IMR-90 (cell line): ENCODE measurements at places on chromosomes 2 and 18.

DNA sequence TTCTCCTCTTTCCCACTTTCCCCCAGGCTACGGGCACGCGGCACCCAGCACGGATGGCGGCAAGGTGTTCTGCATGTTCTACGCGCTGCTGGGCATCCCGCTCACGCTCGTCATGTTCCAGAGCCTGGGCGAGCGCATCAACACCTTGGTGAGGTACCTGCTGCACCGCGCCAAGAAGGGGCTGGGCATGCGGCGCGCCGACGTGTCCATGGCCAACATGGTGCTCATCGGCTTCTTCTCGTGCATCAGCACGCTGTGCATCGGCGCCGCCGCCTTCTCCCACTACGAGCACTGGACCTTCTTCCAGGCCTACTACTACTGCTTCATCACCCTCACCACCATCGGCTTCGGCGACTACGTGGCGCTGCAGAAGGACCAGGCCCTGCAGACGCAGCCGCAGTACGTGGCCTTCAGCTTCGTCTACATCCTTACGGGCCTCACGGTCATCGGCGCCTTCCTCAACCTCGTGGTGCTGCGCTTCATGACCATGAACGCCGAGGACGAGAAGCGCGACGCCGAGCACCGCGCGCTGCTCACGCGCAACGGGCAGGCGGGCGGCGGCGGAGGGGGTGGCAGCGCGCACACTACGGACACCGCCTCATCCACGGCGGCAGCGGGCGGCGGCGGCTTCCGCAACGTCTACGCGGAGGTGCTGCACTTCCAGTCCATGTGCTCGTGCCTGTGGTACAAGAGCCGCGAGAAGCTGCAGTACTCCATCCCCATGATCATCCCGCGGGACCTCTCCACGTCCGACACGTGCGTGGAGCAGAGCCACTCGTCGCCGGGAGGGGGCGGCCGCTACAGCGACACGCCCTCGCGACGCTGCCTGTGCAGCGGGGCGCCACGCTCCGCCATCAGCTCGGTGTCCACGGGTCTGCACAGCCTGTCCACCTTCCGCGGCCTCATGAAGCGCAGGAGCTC, 35.4 kb downstream of the KCNK3 start:
- no peaks in the 10 kb centered on the region for H3K36me3 ChIP-seq
- H3K27ac ChIP-seq: no peak overlapping the region
- H3K4me1 ChIP-seq: peaks cover 10% of the 10 kb centered on the region
- DNase-seq: no peak
- no peak overlapping the region for H3K4me3 ChIP-seq

DNA sequence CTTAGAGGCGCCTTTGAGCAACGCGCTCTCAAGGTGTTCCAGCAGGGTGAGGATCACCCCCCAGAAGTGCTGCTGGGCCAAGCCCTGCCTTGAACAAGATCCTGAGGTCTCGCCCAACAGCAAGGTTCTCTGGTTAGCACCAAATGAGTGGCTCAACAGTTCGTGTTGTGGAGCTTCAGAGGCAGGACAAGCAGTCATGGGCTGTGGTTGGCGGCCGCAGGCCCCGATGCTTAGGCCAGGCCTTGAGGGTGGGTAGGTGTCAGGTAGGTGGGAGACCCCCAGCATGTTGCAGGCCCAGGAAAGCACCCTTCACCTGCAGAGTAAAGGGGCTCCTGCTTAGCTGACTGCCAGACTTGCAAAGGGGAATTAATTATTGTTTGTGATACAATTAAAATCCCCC, 70.2 kb upstream of the FOSL2 start:
- no peaks in the 10 kb centered on the region for H3K27me3 ChIP-seq
- peaks cover 22% of the 10 kb centered on the region for H3K4me1 ChIP-seq
- no peak overlapping the region for H3K4me3 ChIP-seq
- no peak for DNase-seq
- H3K36me3 ChIP-seq: no peaks in the 10 kb centered on the region

DNA sequence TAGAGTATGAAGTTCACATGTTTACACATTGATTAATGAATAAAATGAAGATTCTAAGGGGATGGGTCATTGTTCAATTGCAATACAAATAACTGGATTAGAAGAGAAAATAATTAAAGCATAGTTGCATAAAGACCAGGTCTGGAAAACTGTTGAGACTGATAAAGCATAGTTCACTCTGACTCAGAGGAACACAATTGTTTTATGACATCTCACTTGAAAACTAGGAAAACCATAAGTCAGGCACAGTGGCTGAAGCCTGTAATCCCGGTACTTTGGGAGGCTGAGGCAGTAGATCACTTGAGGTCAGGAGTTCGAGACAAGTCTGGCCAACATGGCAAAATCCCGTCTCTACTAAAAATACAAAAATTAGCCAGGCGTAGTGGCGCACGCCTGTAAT, 46.7 kb downstream of the PLA2R1 start:
- H3K27ac ChIP-seq: no peak overlapping the region
- no peak for DNase-seq

GRCh38 chr2:97774425-97774824, 61.0 kb downstream of the ZAP70 start:
- H3K4me3 ChIP-seq: no peak overlapping the region
- H3K27ac ChIP-seq: no peak overlapping the region
- no peaks in the 10 kb centered on the region for H3K27me3 ChIP-seq
- no peaks in the 10 kb centered on the region for H3K4me1 ChIP-seq

- H3K4me3 ChIP-seq: peak overlapping the region; percentile 79
- H3K27ac ChIP-seq: peak overlapping the region; percentile 70
- peaks cover 5% of the 10 kb centered on the region for H3K36me3 ChIP-seq
These were observed 694 bp downstream of the CFAP36 start for GRCh38 chr2:55519938-55520885.

DNA sequence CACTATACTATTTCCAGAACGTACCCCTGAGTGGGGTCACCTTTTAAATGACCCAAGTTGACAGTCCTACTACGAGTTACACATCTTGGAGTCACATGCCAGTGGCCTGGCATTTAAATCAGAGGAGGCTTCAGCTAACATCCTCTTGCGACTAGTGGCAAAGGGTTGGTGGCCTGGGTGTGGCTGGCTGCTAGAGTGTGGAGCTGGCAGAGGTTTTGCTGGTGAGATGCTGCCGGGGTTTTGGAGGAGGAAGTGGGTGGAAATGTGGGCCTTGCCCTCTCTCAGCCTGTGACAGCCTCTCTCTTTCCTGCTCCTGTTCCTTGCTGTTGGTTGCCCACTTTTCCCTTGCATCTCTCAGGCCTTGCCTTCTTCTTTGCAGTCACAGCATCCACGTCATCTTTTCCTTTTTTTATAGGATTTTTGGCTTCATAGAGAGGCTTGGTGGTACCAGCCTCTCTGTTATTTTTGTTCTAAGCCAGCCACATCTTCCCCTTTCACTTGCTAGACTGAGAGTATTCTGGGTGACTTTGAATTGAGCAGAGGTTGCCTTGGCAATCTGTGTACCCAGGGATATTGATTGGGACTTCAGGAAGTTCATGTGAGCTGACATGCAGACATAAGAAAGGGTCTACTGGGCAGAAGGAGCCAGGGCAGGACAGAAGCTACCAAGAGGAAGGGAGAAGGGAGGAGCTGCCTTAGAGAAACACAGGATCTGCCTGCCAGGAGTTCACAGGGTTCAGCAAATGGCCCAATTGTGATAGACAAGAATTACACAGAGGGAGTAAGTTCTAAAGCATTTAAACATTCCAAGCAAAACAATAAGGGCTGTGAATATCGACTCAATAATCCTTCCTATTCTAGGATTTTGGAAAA, 55.4 kb downstream of the CDC42EP3 start:
- no peaks in the 10 kb centered on the region for H3K27me3 ChIP-seq
- no peak for DNase-seq
- no peak overlapping the region for H3K4me3 ChIP-seq

DNA sequence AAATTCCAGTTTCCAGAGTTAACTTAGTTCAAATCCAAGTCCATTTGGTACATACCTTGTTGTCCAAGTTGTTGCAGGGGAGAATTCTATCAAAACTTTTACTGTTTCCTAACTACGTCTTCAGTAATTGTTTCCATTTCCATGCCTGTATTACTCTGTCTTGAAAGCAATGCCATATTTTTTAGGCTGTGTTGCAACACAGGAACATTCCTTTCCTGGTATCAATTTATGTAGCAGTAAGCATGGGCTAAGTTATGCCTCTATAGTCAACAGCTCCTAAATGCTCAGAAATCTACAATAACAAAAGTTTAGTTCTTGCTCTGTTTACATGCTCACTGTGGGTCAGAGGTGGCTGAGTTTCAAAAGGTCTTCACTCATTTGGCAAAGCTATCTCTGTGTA, 1943.8 kb upstream of the PIK3C3 start:
- no peaks in the 10 kb centered on the region for H3K4me1 ChIP-seq
- H3K4me3 ChIP-seq: no peak overlapping the region
- H3K36me3 ChIP-seq: no peaks in the 10 kb centered on the region
- no peak for DNase-seq

- no peaks in the 10 kb centered on the region for H3K4me1 ChIP-seq
- H3K27me3 ChIP-seq: no peaks in the 10 kb centered on the region
- peak; percentile 39 for DNase-seq
- H3K4me3 ChIP-seq: no peak overlapping the region
- peaks cover 11% of the 10 kb centered on the region for H3K36me3 ChIP-seq
- peak overlapping the region; percentile 57; the same call in 1 of the 2 replicates for H3K27ac ChIP-seq
These were observed 40.2 kb upstream of the WDSUB1 start for GRCh38 chr2:159326569-159327255.

- H3K27me3 ChIP-seq: peaks cover 4% of the 10 kb centered on the region; the same call in 1 of the 2 replicates
- H3K4me3 ChIP-seq: no peak overlapping the region
- peaks cover 16% of the 10 kb centered on the region for H3K4me1 ChIP-seq
These were observed 18.0 kb upstream of the RHOB start for GRCh38 chr2:20428717-20429490.

- no peak overlapping the region for H3K4me3 ChIP-seq
- no peaks in the 10 kb centered on the region for H3K4me1 ChIP-seq
- H3K36me3 ChIP-seq: no peaks in the 10 kb centered on the region
- DNase-seq: no peak
- H3K27me3 ChIP-seq: no peaks in the 10 kb centered on the region
These were observed 1768.2 kb downstream of the SUCLG1 start for GRCh38 chr2:82690757-82691411.

DNA sequence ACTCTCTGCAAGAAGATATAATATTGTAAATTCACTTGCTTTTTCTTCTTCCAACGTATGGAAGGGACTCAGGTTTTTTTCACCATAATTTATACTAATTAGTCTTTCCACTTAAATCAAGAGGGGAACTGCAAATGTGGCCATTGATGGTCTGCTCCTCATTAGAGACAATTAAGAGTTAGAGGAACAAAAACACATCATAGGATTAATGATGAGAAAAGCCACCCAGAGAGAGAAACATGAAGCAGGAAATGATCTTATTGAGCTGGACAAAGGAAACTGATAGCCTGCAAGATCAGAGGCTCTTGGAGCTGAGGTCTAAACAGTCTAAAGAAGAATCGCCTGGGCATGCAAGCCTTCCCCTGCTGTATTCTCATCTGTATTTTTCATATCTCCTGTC, 151.2 kb upstream of the NRP2 start:
- H3K27ac ChIP-seq: no peak overlapping the region
- no peak for DNase-seq
- H3K4me3 ChIP-seq: no peak overlapping the region
- peaks cover 2% of the 10 kb centered on the region; the same call in 1 of the 2 replicates for H3K4me1 ChIP-seq

- no peaks in the 10 kb centered on the region for H3K4me1 ChIP-seq
- no peak for DNase-seq
- no peak overlapping the region for H3K4me3 ChIP-seq
- no peaks in the 10 kb centered on the region for H3K36me3 ChIP-seq
- peaks cover 61% of the 10 kb centered on the region for H3K27me3 ChIP-seq
These were observed 727 bp downstream of the KIF1A start for GRCh38 chr2:240819126-240819857.

GRCh38 chr2:39216346-39217191, 27.2 kb downstream of the CDKL4 start:
- no peak overlapping the region for H3K27ac ChIP-seq
- H3K36me3 ChIP-seq: no peaks in the 10 kb centered on the region
- no peaks in the 10 kb centered on the region for H3K4me1 ChIP-seq
- H3K4me3 ChIP-seq: no peak overlapping the region

DNA sequence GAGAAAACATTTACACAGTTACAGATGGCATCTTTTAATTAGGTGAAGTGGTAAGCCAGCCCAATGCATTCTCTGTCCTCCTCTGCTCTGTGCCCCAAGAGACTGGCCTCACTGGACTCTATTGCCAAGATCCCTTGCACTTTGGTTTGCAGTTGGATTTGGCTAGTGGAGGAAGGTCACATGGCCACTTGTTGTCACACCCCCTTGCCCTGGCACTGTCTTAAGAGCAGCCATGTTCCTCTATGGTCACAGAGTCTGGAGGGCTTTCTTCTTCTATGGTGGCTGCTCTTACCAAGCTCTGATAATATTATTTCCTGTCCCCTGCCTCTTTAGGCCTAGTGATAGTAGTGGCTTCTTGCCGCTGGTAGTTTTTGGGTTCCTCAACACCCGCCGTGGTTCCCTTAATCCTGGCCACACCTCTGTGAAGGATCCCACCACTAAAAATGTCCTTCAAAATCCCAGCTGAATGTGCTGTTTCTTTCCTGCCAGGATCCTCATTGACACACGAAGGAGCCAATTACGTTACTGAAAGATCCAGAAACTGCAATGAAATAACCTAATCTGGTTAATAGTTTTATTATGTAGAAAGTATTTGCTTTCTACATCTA, 111.1 kb downstream of the CDC42EP3 start:
- DNase-seq: no peak
- peaks cover 12% of the 10 kb centered on the region; the same call in 1 of the 2 replicates for H3K4me1 ChIP-seq
- H3K27ac ChIP-seq: no peak overlapping the region
- no peaks in the 10 kb centered on the region for H3K27me3 ChIP-seq
- no peaks in the 10 kb centered on the region for H3K36me3 ChIP-seq
- no peak overlapping the region for H3K4me3 ChIP-seq

- H3K4me1 ChIP-seq: peaks cover 28% of the 10 kb centered on the region
- no peak for DNase-seq
- H3K27me3 ChIP-seq: no peaks in the 10 kb centered on the region
These were observed 88.7 kb upstream of the MAP4K3 start for GRCh38 chr2:39525636-39526412.

GRCh38 chr2:86139981-86140380, 33.9 kb downstream of the PTCD3 start:
- peaks cover 53% of the 10 kb centered on the region for H3K36me3 ChIP-seq
- H3K4me1 ChIP-seq: no peaks in the 10 kb centered on the region

DNA sequence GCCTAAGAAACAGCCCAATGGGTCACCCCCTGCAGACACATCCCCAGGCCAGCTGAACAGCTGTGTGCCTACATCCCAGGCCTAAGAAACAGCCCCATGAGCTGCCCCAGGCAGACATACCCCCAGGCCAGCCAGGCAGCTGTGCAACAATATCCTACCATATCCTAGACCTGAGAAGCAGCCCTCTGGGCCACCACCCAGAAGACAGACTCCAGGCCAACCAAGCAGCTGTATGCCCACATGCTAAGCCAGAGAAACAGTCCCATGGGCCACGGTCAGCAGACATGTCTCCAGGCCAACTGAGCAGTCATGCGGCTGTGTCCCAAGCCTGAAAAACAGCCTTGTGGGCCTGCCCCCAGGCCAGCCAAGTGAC, 205.5 kb downstream of the ATAD2B start:
- H3K36me3 ChIP-seq: no peaks in the 10 kb centered on the region
- H3K4me1 ChIP-seq: no peaks in the 10 kb centered on the region
- H3K4me3 ChIP-seq: no peak overlapping the region
- H3K27ac ChIP-seq: no peak overlapping the region
- DNase-seq: no peak

GRCh38 chr2:230453006-230453405, 37.0 kb downstream of the SP100 start:
- no peaks in the 10 kb centered on the region for H3K4me1 ChIP-seq
- no peak overlapping the region for H3K27ac ChIP-seq
- peaks cover 15% of the 10 kb centered on the region for H3K36me3 ChIP-seq
- no peak overlapping the region for H3K4me3 ChIP-seq
- DNase-seq: no peak
